ENCODE measurements at places on chromosomes 13 and 19. TPM values are rescaled to one million over a fixed set of nuclear protein-coding genes. Genes with fewer than 3 reads are reported as not detected.

ZNF45 gene
- polyA plus RNA-seq, result 4.8 TPM

ZNF571 gene
- 4.0 TPM for polyA plus RNA-seq

CEACAM3 gene
- not detected for polyA plus RNA-seq

TLE2 gene
- 28.2 TPM for polyA plus RNA-seq

LRRC8E gene
- polyA plus RNA-seq, result 2.2 TPM

METTL21C gene
- not detected for polyA plus RNA-seq

URAD gene
- polyA plus RNA-seq, result not detected

TBXA2R gene
- 8.8 TPM for polyA plus RNA-seq

ATP4B gene
- 0.45 TPM for polyA plus RNA-seq

NOVA2 gene
- polyA plus RNA-seq, result 0.95 TPM

MYO16 gene
- polyA plus RNA-seq, result 0.43 TPM

SPC24 gene
- polyA plus RNA-seq, result 0.65 TPM

GRCh38 chr13:77918391-77919245 is at the start of gene EDNRB:
TSS of gene EDNRB (minus strand) at chr13:77918831. CDS start at chr13:77918573, 258 bp downstream.
- DNase-seq, result peak; percentile 77

DNA sequence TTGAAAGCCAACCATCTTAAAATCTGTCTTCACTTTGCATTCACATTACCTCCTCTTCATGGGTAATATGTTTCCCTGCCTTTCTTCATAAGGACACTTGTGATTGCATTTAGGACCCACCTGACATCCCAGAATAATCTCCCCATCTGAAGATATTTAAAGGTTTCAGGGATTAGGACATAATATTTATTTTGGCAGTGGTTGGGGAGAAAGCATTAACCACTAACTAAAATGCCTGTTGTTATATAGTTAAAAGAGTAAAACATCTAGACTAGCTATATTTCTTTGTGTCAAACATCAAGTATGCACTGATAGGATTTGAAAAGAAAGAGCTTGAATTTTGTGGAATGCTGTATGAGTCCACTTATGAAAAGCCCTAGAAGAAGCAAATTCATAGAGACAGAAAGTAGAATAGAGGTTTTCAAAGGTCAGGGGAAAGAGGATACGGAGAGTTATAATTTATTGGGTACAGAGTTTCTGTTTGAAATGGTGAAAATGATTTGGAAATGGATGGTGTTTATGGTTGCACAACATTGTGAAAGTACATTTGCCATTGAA is 457.7 kb upstream of the SPRY2 start:
- DNase-seq, result no peak

GRCh38 chr13:27176470-27177410 is 5.1 kb upstream of the USP12 start:
- no peak for DNase-seq

DNA sequence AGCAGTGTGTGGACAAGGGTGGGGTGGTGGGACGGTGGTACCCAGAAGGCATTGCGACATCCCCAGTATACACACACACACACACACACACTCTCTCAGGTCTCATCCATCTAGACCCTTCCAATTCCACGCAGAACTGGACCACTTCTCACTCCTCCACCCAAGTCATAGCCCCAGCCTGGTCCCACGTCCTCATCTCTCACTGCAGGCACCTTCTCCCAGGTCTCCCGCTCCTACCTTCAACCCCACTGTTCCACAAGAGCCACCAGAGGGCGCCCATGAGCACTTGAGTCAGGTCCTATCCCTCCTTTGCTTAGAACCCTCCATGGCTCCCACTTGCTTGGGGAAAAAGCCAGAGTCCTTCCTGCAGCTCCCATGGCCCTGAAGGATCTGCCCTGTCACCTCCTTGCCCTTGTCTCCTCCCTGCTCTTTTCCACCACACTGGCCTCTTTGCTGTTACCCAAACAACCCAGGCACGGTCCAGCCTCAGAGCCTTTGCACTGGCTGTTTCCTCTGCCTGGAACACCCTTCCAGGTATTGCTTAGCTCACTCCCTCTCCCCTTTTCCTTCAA is 62.6 kb downstream of the IER2 start:
- DNase-seq, result no peak

- DNase-seq, result no peak
Measured at GRCh38 chr19:5642204-5642603, 19.3 kb downstream of the SAFB start.

- DNase-seq, result peak; percentile 94
Measured at GRCh38 chr19:10259162-10259905, 7.3 kb downstream of the MRPL4 start.

DNA sequence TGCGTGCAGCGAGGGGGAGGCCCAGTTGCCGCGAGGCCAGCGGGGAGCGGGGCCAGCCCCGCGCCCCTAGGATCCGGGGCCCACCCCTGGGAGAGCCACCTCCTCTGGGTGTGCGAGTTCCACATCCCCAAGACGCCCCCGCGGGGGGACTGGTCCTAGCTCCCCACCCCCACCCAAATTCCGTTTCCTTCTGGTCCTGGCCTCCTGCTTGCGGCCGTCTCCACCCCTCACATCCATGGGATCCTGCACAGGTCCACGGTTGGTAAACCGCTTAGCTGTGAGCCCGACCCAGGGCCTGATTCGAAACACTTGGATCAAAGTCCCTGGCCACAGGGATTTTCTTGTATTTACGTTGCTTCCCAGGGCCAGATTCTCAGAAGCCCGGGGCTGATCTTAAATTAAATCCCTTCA is 324 bp upstream of the FBXO17 start:
- DNase-seq, result peak; percentile 75

GRCh38 chr13:80945328-80945727 is 604.4 kb upstream of the SPRY2 start:
- DNase-seq, result peak; percentile 50

DNA sequence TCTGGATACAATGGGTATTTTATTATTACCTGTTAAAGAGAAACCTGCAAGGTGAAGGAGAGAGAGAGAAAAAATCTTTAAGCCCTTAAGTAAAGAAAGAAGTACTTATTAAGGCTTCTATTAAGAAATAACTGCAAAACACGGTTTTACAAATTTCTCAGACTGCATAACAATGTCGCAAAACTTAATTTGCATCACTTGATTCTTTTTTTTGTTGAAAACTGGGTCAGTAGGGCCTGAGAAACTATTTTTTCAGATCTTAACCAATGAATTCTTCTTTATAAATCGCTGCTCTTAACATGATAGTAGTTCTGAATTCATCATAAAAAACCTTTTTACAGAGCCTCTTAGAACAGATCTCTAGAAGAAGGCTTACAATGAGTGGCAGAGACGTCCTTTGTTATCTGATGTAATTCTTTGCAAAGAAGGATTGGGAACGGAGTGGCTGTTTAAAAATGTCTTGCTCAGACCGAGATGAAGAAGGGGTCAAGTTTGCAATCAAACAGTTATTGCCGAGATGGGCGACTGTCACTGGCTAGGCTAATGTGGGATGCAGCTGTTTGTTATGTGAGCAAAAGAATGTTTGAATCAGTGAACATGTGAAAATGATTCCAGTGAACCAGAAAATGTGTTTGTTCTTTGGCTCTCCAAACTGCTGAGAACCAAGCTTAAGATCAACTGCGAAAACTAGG is 76.3 kb downstream of the ZNF536 start:
- DNase-seq, result peak; percentile 33

- DNase-seq, result peak; percentile 45
Measured at GRCh38 chr19:28242317-28242927, 970.5 kb downstream of the UQCRFS1 start.

DNA sequence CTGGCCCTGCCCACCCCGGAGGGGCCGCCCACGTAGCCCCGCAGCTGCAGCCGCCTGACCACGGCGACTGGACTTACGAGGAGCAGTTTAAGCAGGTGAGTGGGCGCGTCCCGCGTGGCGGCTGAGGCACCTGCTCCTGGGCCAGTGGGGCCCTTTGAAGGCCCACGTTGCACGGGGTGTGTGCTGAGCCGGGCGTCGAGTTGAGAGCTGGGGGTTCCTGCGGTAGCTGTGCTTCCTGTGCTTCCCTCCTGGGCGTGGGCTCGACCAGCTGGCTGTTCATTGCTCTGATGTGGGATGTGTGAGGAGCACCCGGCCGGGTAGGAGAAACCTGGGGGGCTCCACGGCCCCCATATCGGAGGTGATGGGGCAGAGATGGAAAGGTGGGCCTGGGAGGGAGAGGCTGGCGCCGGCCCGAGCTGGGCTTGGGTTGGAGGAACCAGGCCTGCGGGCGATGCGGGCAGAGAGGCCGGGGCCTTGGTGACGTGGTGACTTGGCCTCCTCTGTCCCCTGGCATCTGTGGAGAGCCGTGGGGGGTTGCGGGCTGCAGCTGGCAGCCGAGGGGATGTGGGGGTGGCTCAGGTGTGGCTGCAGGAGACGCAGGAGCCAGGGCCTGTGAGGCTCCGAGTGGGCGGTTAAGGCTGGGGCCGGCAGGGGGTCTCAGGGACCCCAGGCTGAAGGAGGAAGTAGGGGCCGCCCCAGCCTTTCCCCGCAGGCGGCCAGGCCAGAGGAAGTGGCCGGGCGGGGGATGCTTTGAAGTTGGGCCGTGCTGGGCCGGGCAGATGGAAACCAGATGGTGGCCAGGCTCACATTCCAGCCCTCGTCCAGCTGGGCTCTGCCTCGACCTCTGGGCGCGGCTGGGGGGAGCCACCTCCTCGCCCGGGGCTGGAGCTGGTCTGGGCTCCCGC is 7.1 kb downstream of the ARID3A start:
- DNase-seq, result peak; percentile 92

DNA sequence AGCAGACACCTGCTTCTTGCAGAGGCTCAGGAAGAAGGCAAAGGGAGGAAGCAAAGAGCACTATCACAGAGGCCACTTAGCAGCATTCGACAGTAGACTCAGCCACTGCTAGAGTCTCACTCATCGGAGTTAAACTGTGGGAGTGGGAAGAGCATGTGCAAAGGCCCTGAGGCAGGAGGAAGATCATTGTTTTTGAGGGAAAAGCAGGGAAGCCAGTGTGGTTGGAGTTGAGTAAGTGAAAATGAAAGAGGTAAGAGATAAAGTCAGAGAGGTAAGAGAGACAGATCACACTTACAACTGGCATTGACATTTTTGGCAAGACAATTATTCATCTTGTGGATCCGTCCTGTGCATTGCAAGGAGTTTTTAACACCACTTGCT is 41.1 kb upstream of the CEACAM20 start:
- DNase-seq, result no peak

DNA sequence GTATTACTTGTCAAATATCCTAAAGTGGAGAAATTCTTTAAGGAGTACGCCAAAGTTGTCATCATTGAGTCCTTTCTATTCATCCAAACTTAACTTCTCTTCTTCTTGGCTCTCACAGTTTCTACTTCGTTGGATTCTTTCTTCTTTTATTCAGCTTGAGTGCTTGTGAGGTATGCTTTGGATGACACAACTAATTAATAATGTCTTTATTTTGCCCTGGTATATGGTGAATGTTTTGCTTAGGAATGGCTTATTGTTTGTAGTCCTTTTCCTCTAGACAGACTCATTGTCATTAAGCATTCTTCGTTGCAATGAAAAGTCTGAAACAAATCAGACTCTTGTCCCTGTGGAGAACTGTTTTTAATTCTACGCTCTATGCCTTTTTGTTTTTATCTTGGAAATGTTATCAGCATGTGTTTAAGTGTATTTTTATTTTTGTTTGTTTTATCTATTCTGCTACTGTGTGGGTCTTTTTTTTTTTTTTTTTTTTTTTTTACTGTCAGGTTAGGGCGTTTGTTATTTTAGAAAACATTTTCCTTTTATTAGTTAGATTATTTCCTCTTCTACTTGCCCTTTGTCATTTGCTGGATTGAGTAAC is 471.5 kb downstream of the GPC6 start:
- DNase-seq, result no peak

DNA sequence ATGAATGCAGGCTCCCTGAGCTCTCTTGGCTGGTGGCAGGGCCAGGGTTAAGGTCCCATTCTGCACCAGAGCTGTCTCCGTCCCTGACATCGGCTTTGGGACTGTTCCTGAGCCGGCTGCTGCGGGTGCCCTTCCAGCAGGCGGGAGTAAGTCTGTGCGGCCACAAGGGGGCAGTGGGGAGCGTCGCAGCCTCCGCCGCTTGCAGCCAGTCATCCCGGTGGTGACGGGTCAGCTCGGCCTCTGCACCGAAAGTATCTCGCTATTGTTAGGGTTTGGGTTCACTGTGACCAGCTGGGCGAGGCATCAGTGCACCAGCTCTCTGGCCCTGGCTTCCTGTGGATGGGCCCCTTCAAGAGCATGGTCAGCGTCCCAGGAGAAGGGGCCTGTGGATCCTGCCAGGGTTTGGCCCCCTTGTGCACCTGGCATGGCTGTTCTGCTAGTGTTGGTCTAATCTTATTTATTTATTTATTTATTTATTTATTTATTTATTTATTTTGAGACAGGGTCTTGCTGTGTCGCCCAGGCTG is 15.1 kb downstream of the NDUFB7 start:
- DNase-seq, result peak; percentile 90

GRCh38 chr13:84684048-84684662 is 801.9 kb upstream of the SLITRK1 start:
- DNase-seq, result no peak

DNA sequence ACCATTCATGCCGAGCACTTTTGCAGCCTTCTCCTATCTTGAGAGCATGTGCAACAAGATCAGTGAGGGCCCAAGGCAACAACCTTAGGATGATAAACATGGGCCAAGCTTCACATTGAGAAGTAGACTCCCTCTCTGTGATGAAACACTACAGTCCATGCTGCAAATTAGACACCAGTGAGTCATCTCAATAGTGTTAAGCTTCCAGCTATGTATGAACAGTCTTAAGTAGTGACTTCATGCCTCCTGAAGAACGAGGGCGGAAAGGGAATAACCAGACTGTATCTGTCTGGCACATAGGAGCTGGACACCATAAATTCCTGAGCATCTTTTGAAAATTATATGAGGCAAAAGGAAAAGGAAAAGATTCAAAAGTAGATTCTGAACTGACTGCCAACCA is 309.9 kb upstream of the SLITRK1 start:
- DNase-seq, result no peak

- no peak for DNase-seq
Measured at GRCh38 chr13:51679616-51680015, 95.4 kb downstream of the WDFY2 start.

GRCh38 chr13:101838323-101838722 is 385.8 kb downstream of the ITGBL1 start:
- no peak for DNase-seq

DNA sequence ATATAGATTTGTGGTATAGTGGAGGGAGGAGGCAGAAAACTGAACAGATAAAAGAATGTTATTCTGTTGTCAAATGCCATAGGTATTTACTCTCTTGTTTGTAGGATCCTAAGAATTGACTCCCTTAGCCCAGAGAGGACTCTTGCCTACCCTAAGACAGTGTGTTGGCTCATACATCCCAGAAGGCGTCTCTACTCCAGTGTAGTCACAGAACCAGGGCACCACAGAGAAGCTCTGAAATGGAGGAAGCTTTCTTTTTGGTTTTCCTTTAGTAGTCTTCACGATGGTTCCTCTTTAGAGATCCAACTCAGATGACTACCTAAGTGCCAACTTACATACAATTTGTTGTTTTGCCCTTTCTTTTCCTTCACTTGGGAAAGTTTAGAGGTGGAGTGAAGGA is 14.0 kb downstream of the GPR183 start:
- DNase-seq, result no peak

DNA sequence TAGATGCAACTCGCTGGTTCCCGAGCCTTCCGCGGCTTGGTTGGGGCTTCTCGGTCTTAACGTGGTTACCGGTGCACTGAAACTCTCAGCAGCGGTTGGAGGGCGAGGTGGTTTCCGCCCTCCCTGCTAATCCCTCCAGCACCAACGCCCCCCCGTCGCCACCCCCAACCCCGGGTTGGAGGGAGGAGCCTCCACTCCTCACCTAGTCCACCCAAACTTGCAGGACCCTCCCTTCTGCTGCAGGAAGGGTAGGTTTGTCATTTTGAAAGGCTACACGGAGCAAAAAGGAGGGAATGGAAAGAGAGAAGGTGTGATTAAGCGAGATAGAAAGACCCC is 465.0 kb downstream of the ITGBL1 start:
- peak; percentile 44 for DNase-seq

GRCh38 chr19:46984077-46985010 is 35.3 kb upstream of the NPAS1 start:
- no peak for DNase-seq

- DNase-seq, result no peak
Measured at GRCh38 chr13:113528101-113528812, 37.7 kb upstream of the DCUN1D2 start.
